Spinal cord (tissue), 10 donors: ENCODE measurements at places on chromosomes 5 and 9. TPM values are rescaled to one million over a fixed set of nuclear protein-coding genes. Genes with fewer than 3 reads are reported as not detected.

DNA sequence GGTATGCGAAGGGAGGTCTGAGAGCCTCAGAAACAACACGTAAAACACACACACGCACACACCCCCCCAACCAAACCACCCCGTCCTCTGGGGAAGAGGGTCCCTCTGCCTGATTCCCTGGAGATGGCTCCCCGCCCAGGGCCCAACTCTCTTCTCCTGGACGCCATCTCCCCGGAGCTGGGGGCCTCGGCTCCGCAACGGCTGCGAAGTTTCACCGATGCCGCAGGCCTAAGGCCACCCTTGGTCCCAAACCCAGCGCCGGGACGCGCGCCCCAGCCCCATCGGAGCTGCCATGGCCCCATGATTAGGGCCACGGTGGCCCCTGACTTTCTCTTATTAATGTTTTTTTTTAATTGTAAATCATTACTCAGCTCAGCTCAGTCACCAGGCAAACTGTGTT, 181.4 kb upstream of the TBCA start:
- no peak for DNase-seq

DNA sequence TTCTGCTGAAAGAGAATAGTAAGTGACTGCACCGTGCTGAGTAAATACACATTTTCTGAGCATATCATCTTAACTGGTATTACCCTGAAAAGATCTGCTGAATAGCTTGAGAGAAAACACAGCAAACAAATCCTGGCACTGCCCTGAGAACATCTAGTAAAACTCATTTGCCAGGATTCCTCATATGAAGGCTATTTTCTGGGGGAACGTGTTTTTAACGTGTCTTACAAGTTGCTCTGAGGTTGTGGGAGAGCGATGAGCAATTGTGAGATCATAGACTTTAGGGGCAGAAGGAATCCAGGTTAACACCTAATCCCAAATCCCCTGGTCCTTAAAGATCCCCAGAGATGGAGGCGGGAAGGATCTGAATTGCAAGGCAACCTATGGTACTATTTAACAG, 331.9 kb upstream of the RFX3 start:
- DNase-seq: no peak

EQTN gene
- total RNA-seq: 0.61 TPM

- no peak for DNase-seq
These were observed 187.1 kb downstream of the KDM4C start for GRCh38 chr9:6944896-6945295.

DNA sequence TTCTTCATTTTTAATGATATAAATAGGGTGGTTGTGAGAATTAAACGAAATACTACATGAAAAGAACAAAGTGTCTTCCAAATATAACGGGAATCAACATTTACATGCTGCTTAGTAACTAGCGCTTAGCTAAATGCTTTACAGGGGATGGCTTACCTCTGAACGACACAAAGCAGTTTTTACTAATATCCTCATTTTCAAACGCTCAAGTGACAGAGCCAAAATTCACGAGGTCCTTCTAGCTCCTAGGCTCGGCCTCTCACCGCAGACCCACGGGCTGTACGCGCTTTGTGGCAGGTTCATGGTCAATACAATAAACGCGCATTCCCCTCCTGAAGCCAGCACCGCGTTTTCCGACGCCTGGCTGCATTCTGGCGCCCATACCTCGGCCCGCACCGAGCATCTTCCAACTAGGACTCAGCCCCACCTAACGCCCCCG, 442 bp downstream of the ZNF510 start:
- peak; percentile 1 for DNase-seq

DBN1 gene
- 105 TPM for total RNA-seq

- DNase-seq: no peak
These were observed 4.1 kb downstream of the PAEP start for GRCh38 chr9:135565636-135566035.

DNA sequence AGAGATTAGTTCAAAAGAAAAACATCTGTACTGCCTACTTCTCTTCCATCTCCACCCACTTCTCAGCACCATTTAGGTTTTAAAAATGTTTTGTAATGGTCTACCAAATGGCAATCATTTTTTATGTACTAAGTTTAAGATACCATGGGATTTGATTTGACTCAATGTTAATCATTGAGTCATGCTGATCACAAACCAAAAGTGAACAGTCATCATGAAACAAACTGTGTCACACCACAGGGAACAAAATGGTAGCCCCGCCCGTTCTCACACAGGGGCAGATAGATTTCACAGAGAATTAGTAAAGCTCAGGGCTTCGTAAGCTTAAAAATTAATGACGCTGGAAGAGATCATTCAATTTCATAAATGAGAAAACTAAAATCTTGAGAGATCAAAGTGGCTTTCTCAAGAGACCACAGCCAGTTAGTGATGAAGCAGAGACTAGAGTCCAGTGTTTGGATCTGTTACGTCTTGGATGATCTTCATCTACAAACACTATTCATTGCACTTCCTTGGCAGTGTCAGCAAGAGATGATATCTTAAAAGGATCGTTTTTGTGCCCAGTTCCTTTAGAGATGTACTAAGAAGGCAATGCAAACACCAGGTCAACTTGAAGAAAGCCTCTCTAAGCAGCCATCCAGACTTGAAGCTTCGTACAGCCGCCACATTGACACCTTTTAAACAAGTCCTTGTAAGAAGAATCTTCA, 33.9 kb upstream of the TRIO start:
- DNase-seq: no peak

RHOBTB3 gene
- total RNA-seq: 182 TPM

GRCh38 chr5:30809933-30810332, 383.6 kb upstream of the CDH6 start:
- no peak for DNase-seq

GRCh38 chr5:117186751-117187150, 612.1 kb upstream of the SEMA6A start:
- DNase-seq: no peak

GRCh38 chr5:7802855-7803254, 48.1 kb downstream of the CFAP90 start:
- DNase-seq: no peak

ANKRD34B gene
- 0.39 TPM for total RNA-seq

GRCh38 chr9:36128349-36128748, 8.2 kb upstream of the GLIPR2 start:
- DNase-seq: no peak

DNA sequence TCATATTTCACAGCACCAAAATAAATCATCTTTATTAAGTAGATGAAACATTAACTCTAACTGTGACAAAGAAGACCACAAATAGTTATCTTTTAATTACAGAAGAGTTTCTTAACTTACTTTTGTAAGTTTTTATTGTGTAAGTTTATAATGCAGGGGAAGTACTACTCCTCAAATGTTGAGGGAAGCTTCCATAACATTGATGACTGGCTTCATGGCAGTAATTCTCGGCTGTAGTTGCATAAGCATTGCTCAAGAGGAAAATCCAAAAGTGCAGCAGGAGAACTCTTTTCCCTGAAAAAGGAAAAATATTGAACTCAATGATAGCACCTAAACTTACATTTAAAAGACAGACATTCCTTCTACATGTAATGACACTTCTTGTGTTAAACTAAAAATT, 4.6 kb downstream of the TSLP start:
- DNase-seq: no peak
